ENCODE measurements at places on chromosomes 3 and 15.

DNA sequence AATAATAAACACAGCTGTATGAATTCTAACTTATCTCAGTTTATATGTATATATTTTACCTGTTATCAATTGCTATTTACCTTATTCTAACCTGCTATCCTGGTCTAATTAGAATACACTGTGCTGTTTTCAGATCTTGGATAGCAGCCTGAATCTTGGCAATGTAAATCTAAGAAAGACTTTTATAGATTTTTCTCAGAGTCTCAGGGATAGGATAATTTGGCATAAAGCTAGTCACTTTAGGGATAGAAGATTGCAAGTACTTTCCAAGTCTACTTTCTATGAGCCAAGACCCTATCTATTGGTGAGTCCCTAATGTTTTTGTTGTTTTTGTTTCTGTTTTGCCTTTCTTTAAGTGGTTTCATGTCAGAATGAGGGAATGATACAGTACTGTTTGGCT, 695.7 kb downstream of the NAALADL2 start:
- DNase-seq: no peak

DNA sequence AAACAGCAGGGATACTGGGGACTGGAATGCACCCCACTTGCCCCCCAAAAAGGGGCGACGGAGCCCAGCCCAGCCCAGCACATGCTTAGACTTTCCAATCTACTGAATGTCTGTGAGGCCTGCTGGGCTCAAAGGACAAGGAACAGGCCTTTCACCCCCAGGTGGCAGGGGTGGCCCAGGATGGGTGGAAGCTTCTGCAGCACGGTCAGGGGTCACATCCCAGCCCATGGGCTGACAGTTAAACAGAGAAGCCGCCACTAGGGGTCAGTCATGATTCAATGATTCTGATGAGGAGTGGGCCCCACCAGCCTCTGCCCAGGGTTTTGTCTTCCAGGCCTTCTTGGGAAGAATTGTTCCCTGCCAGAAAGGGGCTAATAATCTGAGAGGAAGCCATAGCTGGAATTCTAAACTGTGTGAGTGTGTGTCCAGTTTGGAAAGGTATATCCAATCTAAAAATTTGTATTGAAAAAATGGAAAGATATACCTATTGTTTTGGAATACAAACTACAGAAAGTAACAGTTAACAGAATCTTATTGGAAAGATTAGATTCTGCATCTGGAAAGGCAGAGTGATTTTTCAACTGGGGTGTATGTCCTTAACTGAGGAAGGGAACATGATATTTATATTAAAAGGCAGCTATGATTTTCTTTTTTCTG, 2.2 kb downstream of the CHRNB4 start:
- DNase-seq: peak; percentile 45

DNA sequence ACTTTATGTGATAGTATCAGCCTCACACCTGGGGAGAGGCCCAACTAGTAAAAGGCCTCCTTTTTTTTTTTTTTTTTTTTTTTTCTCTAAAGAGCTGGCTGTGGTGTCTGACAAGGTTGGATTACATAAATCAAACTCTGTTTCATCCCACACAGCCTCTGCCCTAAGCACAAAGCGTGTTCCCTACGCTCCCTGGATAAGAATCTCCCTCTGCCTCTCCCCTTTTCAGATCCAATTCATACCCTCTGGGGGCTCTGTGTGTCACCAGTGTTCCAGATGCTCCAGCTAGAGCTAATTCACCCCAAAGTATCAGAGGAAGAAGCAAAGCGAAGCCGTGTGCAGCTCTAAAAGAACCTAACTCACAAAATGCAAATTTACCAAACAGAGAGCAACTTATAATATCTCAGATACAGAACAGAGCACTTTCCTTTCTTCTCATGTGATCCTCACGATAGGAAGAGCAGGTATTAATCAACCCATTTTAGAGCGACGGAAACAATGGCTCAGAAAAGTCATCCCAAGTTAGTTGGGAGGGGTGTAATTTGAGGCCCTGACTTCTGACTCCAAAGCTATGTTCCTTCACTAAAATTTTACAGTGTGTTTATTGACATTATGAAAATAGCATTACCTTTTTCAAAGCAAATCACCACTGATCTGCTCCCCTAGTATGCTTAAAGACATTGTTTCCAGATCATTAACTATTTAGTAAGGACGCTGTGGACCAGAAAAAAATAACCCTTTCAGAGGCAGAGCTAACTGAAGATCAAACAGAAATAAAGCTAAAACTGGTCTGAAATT, 12.4 kb downstream of the BMF start:
- no peak for DNase-seq

- DNase-seq: no peak
Observed at GRCh38 chr15:71256934-71257664, 141.8 kb downstream of the THSD4 start.

GRCh38 chr3:149808209-149808829, 4.7 kb upstream of the RNF13 start:
- peak; percentile 85 for DNase-seq

DNA sequence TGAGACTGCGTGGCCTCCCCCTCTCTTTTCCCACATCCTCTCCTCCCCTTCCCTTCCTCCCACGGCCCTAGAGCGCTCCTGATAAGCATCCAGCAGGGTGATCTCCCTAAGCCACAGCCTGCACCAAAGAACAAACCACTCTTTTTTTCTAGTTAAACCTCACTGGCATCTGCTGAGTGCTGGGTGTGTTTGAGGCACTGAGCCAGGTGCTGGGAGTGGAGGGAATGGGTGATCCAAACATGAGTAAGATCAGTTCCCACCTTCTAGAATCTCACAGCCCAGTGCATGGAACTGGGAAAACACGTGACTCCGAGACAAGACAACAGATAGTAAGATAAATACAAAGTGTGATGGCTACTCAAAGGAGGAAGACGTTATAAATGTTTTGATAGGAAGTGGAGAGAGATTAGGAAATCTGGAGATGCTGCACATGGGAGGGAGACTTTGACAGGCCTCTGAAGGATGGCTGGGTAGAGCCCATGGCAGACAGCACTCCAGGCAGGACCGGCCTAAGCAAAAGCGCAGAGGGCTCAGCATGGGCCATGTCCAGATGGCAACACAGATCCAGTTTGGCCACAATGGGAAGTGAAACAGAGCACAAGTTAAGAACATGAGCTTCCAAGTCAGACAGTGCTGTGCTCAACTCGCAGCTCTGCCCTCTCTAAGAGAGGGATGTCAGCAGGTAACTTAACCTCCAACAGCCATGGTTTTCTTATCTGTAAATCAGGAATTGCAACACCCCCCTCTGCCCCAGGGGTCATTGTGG, 55.6 kb downstream of the CCR3 start:
- no peak for DNase-seq

- no peak for DNase-seq
Observed at GRCh38 chr3:79767194-79767904, 449 bp downstream of the ROBO1 start.

DNA sequence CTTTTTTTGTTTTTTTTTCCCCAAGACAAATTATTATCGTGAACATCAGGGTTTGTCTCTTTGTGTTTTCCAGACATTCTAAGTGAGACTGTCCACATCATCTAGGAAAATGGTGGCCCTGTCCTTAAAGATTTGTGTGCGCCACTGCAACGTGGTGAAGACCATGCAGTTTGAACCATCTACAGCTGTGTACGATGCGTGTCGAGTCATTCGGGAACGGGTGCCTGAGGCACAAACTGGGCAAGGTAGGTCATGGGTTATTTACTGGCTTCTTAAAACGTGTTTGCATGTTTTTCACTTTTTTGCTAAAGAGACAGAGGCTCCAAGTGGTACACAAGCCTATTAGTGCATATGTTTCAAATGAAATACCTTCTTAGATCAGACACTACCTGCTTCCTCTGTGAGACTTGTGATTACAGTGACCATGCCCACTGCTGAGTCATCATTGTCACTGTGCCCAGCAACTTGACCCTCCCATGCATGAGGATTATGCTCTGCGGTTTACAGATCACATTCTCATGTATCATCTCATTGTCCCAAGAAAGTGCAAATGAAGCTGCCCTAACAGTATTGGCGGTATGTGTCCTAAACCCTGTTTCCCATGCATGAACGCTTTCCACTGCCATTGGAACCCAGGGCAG, 395.2 kb upstream of the TPM1 start:
- peak; percentile 84 for DNase-seq

- no peak for DNase-seq
Observed at GRCh38 chr3:193590088-193590856, 2.7 kb upstream of the OPA1 start.

GRCh38 chr15:34610354-34610753, 26.9 kb upstream of the GOLGA8B start:
- DNase-seq: peak; percentile 13

DNA sequence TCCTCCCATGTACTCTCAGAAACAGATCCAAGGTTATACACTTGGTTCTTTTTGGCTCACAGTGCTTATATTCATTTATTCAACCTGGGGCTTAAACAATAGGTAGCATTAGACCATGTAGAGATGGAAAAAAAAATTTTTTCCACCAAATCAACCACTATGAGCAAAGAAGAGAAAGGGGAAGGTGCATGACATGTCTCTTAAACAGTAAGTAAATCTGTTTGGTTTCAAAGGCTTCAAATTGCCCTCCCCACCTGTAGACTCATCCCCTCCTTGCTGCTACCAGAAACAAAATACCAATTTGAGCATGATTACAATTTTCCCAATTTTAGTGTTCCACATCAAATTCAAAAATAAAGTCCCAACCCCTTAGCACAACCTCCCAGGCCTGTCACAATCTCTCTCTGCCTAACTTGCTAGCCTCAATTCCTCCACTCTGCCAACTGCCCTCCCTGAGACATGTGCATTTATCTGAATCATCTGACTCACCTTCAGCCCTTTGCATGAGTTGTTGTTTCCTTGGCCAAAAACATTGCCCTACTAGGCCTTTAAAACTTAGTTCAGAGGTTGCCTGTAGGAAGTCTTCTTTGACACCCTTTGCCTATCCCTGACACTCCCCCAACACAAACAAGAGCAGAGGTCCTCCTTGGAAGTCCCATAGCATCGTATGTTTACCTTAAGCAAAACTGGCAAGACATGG, 30.3 kb upstream of the TSC22D2 start:
- DNase-seq: no peak

DNA sequence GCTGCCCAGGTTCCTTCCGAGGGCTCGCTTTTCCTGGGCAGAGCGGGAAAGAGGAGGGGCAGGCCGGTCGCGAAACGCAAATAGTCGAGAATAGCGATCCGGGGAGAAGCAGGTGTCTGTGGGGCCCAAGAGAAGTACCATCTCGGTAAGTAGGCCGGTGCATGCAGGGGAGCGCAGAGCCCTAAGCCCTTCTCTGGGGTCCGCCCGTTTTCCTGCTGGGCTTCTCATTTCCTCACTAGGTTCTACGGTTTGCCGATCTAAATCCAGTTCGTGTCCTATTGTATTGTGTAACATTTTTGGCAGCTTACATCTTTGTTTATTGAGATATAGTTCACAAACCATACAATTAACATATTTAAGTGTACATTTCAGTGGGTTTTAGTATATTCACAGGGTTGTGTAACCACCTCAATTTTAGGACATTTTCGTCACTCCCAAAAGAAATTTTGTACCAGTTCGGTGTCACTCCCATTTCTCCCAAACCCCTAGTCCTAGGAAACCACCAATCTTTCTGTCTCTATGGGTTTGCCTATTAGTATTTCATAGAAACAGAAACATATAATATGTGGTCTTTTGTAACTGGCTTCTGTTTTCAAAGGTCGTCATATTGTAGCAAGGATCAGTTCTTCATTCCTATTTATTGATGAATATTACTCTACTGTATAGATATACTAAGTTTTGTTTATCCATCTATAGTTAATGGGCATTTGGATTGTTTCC, 6.8 kb upstream of the TRIM69 start:
- no peak for DNase-seq

DNA sequence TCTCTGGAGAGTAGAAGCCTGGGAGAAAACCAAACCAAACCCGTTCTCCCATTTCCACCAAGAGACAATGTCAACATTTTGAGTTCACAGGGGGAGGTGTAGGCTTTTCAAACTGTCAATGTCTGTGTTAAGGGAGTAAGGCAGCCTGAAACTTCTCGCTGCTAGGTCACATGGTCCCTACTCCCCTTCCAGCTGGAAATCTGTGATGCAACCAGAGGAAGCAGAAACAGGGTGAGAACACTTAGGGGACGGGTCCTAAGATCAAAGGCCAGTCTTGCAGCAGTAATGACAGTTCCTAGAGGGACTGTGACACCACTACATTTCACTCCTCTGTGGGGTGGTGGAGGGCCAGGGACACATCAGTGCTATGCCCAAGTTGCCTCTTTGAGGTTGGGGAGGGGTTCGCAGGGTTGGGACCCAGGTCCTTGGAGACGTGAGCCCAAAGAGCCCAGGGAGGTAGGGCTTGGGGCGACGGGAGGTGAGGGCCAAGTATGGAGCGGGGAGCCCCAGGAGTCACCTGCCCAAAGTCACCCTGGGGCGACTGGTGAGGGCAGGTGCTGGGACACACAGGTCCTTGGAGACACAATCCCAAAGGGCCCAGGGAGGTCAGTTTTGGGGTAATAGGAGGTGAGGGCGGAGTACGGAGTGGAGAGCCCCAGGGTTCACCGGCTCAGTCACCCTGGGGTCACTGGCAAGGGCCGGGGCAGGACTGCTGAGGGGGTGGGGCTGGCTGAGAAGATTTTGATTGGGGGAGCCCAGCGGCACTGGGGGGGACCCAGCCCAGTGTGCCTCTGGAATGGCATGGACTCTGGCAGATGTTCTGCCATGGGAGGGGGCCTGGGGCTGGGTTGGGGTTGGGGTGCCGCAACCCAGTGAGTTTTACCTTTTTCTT, 582 bp downstream of the GOLGA6L2 start:
- no peak for DNase-seq

DNA sequence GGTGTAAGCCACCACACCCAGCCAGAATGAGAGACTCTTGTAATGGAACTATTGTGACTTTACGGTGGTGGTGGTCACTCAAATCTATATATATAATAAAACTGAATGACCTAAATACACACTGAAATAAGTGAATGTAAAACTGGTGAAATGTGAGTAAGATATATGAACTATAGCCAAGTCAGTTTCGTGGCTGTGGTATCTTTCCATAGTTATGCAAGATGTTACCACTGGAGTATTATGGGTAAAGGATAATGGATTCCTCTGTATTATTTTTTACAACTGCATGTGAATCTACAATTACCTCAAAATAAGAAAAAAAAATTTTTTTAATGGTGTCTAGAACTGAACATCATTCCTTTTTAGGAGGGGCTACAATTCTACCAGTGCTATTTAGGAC, 21.9 kb downstream of the PIK3CB start:
- peak; percentile 2 for DNase-seq

DNA sequence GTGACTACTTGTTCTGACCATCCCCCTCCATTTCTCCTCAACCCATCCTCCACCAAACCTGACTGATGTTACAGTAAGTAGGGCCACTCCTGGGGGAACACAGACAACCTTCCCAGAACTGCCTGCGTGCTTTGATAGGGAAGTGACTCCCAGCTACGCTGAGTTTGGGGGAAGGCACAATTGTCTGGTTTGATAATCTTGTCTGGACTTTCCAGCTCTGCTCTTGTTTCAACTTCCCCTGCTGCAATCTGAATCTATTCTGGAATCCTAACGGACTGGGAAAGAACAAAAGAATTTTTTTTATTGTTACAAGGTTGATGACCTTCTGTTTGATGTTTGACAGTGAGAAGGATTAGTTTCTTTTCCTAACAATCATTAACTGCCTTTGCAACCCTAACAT, 895.6 kb downstream of the ROBO1 start:
- DNase-seq: no peak

- DNase-seq: no peak
Observed at GRCh38 chr3:35680866-35681650, 41.7 kb downstream of the ARPP21 start.

- no peak for DNase-seq
Observed at GRCh38 chr15:79930516-79930915, 33.7 kb upstream of the MTHFS start.

Data from AG08395 (cell line).